Stimulated activated CD8-positive, alpha-beta memory T cell treated with anti-CD3 and anti-CD28 coated beads, Interleukin-15, amount 100 ng/mL, for 4 hours (primary cell): ENCODE measurements at places on chromosomes 4 and X.

GRCh38 chr4:1604706-1605205, 79.4 kb downstream of the FAM53A start:
- no peak for DNase-seq

- DNase-seq, result no peak
Observed at GRCh38 chr4:99117876-99118693, 26.0 kb downstream of the ADH4 start.

GRCh38 chrX:8377041-8377440, 87.6 kb upstream of the VCX3B start:
- no peak for DNase-seq

DNA sequence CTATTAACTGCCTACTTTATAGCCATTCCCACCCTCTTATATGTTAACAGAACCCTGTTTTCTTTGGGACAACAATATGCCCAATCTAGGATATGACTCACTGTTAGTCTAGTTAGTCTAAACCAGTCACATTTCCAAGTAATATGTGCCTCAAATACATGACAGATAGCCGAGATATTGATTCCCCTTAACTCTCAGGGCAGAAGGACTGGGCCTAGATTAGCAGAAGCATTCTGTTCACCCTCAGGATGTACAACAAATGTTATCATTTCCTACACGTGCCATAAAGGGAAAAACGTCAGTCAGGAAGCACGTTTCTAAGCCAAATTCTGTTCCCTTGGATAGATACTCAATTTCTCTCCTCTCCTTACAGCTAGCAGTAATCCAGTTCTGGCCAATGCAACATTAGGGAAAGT, 114.1 kb downstream of the SLC10A7 start:
- DNase-seq, result no peak

- no peak for DNase-seq
Observed at GRCh38 chrX:46543441-46543840, 1.8 kb downstream of the ZNF674 start.

- no peak for DNase-seq
Observed at GRCh38 chrX:39752815-39753214, 344.9 kb downstream of the BCOR start.

DNA sequence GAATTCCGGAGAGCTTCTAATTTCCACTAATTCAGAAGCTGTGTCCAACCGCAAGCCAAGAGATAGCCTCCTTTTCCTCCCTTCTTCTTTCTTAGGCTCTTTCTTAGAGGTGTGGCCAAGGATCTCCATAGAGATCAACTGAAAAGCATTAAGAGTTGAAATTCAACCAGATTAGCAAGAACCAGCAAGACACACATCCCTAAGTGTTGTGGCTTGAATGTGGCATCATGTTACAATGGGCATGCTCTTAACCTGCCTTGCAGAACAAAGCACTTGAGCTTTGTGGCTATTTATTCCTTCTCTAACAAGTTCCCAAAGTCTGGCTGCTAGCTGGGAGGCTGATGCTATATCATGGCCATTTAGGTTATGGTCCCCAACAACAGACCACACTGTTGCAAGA, 10.4 kb downstream of the ANOS1 start:
- DNase-seq, result no peak

DNA sequence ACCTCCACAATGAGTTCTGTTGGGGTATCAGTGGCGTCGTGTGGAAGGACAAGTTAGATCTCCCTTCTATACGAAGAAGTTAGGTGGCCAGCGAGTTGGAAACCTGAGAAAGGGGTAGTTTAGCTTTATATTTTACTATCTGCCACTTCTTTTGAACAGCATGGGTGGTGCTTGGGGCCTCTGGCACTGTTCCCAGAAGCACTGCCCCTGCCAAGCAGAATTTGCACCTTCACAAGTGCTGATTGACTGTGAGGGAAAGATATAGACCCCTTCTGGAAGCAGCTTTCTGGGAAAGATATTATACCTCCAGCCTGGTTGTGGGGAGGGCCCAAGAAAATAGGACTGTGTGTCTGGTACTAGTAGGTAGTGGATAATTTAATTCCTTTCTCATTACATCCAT, 246.9 kb downstream of the FBXO8 start:
- DNase-seq, result no peak

- no peak for DNase-seq
Observed at GRCh38 chr4:188551156-188551555, 411.9 kb downstream of the TRIML1 start.

DNA sequence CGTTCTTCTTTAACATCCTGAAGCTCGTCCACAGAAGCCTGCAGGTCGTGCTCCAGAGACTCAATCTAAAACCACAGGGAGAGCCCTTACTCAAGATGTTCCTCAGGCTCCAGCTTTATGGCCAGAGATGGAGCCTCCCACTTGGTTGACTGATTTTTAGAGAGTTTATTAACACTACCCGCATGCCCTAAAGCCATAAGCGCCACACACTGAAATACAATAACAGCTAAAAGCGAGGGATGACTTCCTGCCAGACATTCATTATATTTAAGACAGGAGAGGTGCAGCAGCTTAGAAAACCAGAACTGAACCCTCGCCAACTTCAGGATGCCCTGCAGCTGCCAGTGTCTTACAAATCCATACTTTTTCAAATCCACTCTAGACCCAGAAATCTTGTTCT, 42.0 kb downstream of the SOD3 start:
- DNase-seq, result no peak

DNA sequence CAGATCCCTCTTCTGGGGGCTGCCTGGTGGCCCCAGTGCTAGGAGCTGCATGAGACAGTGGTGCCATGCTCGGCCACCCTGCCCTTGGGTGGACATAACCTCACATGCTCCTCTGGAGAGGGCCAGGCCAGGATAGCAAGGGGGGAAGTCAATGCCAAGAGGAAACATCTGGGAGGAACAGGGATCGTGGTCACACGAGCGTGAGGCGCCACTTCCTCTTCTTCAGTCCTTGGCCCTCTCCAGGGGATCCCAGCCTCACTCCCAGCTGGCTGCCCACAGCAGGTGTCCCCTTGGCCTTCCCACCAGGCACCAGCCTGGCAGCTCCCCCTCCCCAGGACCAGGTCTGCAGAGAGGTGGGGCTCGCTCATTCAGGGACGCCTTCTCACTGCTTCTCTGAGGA, 28.6 kb downstream of the TBC1D14 start:
- DNase-seq, result no peak

- no peak for DNase-seq
Observed at GRCh38 chr4:20678400-20678799, 21.9 kb upstream of the PACRGL start.

DNA sequence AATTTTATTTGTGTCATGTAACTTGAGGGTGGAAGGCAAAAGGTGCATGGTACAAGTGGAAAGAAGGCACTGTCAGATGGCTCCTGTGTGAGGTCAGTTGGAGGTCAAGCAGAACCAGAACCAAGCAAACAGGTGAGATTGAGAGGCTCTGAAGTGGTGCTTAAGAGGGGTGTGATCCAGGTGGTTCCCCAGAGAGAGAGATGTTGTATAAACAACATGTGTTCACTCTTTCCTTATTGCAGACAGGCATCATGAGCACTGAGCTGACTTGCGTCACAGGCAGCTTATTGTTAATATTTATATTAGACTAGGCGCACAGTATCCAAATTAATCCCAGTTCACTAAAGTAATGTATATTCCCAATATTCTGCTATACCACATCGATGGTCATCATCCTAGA, 56.8 kb downstream of the CXCL13 start:
- DNase-seq, result no peak

DNA sequence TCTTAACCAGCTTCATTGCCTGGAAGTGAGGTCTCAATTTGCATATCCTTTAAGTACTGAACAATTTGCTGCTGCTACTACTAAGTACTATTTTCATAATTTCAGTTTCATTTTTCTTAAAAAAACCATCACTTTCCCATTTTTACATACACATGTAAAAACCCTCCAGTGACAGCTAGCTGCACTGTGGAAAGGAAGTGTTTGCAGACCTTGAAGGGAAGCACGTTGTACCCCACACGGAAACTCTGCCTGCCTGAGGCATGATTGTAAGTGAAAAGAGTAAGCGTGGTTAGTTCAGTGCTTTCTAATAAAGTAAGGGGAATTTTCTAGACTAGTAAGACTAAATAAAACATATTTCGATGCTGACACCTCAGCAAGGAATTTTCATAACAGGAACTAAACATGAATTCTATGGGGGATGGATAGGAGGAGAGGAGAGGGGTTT, 103.6 kb downstream of the RAPGEF2 start:
- DNase-seq, result no peak

GRCh38 chr4:56297776-56298175, 89.5 kb downstream of the AASDH start:
- DNase-seq, result no peak

DNA sequence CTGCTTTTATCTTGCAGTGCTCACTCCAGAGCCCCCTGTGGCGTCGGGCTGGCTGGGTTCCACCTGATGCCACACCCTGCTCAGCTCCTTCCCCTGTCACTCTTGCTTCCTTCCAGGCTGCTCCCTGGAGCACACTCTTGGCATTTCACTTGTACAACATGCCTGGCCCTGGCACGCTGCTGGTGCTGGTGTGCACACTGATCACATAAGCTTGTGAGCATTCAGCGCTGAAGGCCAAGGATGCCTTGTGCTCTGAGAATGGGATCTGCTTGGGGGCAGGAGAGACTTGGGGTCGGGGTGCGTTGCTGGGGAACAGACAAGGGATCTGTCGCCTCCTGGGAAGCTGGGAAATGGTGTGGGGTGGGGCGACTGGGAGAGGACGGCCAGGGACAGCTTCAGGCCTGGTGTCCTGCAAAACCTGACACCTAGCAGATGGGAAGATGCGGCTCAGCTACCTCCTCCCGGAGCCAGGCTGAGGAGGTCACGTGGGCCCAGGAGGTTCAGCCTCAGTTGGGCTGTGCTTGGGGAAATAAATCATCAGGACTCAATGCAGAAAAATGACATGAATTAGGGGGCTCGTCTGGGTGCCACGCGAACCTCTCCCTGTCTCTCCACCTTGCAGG, 108.5 kb downstream of the PHKA2 start:
- DNase-seq, result no peak

- no peak for DNase-seq
Observed at GRCh38 chr4:18051281-18051680, 29.7 kb upstream of the LCORL start.

DNA sequence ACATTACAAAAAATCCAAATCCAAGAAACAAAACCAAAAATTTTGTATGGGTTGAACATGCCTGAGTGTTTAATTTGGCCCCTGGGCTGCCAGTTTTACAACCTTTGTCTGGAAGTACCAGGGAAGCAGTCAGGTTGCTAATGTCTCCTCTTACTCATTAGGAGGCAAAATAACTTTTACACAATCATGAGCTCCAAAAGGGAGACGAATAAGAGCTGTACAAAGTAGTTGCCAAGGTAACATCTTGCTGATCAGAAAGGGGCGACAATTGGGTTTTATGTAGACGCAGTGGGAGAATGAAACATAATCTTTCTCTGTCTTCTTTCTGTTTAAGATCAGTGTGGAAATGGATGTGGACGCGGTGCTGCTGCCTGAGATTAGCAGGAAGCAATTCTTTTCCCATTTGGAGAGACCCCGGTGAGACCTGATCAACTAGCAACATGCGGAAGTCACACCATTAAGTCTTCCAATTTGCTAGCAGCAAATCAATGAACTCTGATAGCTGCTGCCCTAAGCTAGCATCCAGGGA, 90.7 kb upstream of the IGFBP7 start:
- no peak for DNase-seq

DNA sequence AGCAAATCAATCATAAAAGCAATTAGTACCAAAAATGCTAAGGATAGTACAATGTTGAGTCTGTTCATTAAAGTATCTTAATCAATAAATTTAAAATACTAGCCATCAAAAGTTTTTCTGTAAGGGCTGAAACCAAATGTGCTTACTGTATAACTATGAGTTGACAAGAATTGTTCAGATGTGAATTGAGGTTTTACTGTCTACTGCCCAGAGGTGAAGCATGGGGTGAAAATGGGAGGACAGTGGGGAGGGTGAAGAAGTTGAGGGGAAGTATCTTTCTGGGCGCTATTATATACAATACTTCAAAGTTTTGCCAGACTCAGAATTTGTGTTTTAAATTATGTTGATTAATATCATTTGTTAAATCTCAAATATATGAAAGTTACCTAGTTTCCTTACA, 4.1 kb upstream of the PPBP start:
- no peak for DNase-seq

DNA sequence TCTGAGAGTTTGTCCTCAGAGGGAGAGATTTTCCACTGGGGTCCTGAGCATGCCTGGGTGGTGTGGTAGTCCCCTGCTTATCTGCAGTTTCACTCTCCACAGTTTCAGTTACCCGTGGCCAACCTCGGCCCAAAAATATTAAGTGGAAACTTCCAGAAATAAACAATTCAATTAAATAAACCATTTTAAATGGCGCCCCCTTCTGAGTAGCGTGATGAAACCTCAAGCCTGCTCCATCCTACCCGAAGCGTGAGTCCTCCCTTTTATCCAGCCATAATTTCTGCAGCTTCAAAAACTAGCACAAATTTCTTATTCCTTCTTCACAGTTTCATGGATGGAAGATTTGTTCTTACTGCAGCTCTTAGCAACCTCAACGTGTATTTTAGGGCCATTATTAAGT, 26.7 kb downstream of the PNMA6E start:
- DNase-seq, result no peak

DNA sequence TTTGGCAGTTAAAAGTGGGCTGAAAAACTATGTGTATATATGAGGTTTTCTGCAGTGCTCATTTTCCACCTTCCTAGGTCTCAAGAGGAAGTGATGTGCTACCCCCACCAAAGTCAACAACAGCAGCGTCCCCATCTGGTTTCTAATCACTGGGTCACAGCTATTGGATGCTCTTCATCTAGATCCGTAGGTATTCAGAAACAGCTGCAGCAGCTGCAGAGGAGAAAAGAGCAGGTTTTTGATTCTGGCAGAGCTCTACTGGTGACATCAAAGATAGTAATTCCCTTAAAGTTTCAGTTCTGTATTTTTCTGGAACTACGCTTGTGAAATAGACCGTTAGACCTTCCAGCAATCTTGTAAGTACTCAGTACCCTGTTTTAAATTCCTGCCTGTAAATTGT, 5.8 kb upstream of the GUCY2F start:
- no peak for DNase-seq

DNA sequence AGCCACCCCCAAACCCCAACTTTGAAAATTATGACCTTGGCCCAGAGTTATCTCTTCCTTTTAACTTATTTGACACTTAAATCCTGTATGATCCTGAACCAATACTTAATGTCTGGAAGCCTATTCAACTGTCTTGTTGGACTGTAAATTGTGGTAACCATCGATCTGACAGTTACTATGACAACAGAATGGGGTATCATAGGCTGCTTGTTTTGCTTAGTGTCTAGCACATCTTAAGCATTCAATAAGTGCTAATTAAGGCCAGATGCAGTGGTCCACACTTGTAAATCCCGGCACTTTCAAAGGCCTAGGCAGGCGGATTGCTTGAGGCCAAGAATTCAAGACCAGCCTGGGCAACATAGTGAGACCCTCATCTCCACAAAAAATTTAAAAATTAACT, 175.0 kb downstream of the APBB2 start:
- DNase-seq, result no peak

DNA sequence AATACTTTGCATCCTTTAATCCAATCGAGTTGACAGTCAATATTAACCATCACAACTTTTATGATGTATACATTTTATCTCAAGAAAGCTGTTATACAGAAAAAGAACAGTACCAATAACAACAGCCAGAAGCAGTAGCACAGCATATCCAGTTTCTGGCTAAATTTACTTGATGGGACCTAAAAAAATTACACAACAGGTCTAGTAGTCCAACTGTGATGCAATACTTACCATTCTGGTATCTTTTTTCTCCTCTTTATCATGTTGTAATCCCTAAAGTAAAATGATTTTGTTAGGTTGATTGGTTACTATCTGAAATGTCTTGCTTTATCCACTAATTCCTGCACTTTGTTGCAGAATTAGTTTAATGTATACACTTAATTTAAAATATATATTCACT, 1150.6 kb downstream of the FAT4 start:
- no peak for DNase-seq
